ENCODE measurements at places on chromosomes 11 and 22.
A peak's percentile ranks its signal among the peaks of the same experiment; 100 is the strongest.

DNA sequence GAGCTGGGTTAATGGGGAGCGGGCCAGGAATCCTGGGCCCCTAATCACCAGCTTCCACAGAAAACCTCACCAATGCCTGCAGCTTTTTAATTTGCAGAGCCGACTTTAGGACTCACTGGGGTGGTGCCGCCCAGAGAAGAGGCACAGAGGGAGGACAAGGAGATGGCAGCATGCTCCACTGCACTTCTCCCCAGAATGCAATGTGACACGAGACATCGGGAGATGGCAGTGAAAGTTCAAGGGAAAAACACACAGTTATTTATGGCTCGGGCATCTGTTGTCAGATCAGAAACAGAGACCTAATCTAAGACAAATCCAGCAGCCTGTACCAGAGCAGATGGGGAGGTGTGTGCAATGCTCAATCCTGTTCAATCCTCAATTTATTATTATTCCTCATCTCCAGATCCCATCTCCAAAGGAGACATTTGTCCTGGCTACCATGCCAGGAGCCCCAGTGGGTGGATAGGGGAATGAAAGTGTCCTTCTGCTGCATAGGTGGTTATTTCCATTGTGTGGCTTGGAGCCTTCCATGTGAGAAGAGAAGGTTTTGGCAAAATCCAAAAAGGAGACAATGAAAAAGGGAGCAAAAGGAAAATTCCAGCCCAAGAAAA is 250.0 kb downstream of the NXPE2 start:
- no peak for DNase-seq

- no peak for DNase-seq
Measured at GRCh38 chr11:63680834-63681320, 423 bp upstream of the RTN3 start.

DNA sequence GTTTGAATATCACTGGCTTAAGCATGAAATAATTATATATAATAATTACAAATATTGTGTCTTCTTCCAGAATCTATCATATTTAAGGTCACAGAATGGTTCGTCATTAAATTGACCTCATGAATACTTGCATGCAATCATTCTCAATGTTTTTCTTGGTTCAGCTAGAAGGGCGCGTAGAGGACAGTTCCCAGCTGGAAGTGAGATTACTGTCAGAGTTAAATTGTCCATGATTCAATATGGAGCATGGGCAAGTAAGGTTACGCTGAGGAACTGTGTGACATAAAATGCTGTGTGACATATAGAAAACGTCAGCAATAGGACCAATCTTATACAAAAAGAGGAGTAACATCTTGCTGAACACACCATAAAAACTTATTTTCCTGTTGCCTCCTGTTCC is 2423.5 kb upstream of the RAG2 start:
- no peak for DNase-seq

GRCh38 chr11:77823775-77824174 is 2.8 kb downstream of the AAMDC start:
- no peak for DNase-seq

DNA sequence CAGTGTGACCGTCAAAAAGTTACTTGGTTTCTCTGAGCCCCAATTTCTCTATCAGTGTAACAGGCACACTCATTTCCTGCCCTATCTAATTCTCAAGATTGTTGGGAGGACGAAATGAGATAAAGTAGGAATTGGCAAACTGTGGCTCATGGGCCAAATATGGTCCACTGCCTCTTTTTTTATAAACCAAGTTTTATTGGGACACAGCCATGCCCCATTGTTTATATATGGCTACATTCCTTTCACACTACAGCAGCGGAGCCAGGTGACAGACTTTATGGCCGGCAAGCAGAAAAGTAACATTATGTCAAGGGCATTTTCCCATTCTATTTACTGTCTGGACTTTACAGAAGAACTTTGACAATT is 116.7 kb upstream of the TIMP3 start:
- DNase-seq = no peak

- DNase-seq = no peak
Measured at GRCh38 chr22:29948385-29948769, 65.4 kb downstream of the MTMR3 start.

- no peak for DNase-seq
Measured at GRCh38 chr22:28835630-28836189, 35.3 kb upstream of the XBP1 start.

GRCh38 chr11:113163291-113164030 is 150.9 kb upstream of the TTC12 start:
- no peak for DNase-seq

- no peak for DNase-seq
Measured at GRCh38 chr11:66717925-66718319, 11.1 kb downstream of the SPTBN2 start.

- no peak for DNase-seq
Measured at GRCh38 chr11:44833877-44834452, 107.2 kb downstream of the TSPAN18 start.

DNA sequence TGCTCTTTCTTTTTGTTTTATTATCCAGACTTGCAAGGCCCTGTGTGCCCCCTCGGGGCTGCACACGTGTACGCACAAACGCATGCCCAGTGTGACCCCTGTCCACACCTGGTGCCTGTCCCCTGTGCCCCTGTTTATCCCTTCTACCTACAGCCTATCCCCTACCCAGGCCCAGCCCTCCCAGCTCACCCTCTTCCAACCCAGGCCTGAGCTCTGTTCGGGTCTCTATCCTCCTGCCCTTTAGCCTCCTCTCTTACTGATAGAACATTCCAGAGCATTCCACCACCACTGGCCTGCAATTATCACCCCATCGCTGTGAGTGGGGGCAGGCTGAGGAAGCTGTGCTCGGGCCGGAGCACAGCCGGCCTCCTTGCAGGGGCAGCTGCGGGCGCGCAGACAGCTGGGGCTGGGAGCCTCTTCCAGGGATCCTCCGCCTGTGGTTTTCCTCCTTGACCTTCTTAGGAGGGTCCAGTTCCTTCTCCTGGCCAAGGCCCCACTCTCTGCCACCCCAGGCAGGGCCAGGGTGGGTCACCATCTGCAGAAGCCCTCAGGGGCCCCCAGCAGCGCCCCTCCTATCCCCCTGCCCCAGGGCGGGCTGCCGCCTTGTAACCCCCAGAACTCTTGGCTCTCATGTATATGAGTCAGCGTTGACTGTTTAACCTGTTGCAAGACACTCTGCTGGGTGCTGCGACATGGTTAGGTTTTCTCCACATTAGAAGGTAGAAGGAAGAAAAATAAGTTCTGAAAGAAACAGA is 41.8 kb upstream of the KCNQ1OT1 start:
- DNase-seq = peak; percentile 63

GRCh38 chr11:48062649-48063048 is 82.3 kb downstream of the PTPRJ start:
- DNase-seq = no peak

GRCh38 chr22:44964722-44965078 is 45.1 kb downstream of the PHF21B start:
- DNase-seq = no peak

DNA sequence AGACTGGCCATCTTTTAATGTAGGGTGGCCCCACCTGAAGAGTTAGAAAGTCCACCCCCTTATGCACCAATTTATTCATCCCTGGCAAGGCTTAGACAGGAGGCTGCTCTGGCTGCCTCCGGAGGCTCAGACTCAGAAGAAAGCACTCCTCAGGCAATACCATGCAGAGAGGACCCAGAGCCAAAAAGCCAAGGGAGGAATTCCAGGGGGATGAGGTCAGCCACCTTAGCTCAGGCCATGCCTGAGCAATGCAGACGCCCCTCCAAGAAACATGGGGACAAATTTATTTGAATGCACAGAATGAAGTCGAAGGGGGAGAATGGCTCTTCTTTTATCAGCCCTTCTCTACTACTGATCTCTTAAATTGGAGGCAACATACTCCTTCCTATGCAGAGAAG is 39.7 kb upstream of the GLYAT start:
- DNase-seq = no peak

DNA sequence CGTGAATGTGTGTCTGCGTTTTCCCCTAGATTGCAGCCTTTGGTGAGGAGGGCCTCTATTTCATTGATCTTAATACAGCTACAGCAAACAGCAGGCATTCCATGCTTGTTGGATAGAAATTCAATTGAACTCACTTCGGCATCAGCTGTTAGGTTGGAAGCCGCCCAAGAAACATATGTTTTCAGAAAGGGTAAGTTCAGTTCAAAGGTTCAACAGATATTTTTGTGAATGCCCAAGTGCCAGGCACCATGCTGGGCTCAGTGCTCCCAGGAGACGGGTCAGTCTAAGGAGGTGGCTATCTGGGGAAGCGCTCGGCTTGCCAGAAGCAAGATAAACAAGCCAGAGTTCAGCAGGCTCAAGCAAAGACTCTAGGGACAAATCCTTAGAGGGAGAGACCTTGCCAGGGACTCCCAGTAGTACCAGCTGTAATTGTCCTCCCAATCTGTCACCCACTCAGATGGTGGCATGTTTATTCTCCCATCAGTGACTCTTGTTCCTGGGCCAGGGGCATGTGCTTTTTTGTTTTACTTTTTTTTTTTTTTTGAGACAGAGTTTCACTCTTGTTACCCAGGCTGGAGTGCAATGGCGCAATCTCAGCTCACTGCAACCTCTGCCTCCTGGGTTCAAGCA is 64.5 kb upstream of the LARGE1 start:
- DNase-seq = no peak

DNA sequence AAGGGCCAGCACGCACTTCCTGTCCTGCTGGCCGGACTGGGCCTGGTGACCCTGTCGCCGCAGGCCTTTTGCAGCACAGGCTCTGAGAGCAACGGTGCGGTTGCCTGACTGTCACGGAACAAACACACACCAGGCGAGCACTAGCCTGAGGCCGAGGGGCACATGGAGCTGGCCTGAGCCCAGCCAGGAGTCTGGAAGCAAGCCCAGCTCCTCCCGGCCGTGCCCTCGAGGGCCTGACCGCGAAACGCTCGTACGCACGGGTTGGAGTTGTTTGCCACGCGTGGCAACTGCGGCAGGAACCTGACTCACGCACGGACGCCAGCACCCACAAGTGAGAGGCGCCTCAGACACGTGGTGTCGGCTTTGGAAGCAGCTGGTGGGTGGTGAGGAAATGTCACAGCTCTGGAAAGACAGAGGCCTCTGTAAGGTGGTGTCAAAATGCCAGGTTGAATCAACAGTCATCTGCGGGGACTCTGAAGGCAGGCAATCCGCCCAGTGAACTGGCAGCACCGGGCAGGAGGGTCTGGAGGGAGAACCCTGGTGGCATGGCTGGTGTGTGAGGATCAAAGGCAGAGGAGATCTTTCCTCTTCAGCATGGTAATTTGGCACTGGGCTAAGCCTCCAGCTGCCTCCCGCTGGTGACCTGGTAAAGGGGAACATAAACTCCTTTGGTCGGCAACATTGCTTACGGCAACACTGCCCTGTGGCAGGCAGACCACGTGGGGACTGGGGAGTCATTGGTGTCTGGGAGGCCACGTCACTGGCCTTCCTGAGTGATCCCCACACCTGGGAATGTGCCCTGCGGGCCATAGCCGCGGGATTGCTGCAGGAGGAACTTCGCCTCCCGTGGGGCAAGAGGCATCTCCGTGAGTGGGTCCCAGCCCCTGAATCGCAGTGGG is 15.3 kb upstream of the IL17REL start:
- no peak for DNase-seq

DNA sequence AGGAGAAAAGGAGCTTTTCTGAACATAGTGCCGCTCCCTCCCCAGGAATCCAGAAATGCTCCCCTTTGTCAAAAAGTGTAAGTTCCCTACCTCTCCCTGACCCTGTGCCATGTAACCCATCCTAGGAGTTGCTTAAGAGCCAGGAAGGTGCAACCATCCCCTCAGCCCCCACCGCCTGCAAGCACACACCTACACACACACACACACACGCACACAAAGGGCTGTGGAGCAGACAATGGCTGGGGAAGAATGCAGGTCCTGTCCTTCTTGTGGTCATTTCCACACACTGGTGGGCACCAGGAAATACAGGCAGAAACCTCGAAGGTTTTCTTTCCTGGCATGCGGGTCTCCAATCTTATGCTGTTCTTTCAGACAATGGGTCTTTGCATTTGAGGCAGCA is 1.2 kb downstream of the P2RX3 start:
- no peak for DNase-seq

DNA sequence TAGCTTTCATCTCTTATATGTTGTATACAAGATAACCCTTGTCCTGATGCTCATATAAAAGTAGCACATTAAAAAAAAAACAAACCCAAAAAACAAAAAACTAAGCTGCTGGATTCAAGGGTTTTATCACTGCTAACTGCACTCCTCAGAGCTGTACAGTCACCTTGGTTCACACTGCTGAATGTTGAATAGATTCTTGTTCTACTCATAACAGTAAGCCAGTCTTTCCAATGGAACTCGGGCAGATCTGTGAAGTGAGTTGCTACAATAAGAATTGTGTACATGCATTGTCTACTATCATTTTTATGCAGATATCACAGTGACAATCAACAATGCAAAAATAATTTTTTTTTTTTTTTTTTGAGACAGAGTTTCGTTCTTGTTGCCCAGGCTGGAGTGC is 4.7 kb downstream of the HARBI1 start:
- no peak for DNase-seq

DNA sequence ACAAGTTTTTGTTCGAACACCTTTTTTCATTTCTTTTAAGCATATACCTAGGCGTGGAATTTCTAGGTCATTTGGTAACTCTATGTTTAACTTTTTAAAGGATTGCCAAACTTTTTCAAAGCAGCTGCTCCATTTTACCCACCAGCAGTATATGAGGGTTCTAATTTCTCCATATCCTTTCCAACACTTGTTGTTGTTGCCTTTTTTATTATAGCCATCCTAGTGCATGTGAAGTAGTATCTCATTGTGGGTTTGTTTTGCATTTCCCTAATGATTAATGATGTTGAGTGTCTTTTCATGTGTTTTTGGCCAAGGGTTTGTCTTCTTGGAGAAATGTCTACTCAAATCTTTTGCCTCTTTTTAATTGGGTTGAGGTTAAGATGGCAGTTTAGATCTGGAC is 24.5 kb downstream of the CSTPP1 start:
- DNase-seq = no peak

DNA sequence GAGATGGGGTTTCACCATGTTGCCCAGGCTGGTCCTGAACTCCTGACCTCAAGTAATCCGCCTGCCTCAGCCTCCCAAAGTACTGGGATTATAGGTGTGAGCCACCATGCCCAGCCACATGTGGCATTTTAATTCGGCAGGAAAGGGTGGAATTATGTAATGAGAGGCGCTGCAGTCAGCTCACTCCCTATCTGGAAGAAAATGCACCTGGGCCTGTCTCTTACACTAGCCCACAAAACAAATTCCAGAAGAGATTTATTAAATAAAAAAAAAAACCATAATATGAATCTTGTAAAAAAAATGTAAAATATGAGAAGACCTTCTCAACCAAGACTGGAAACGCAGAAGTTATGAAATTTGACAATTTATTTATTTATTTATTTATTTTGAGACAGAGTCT is 8.2 kb upstream of the KAT5 start:
- DNase-seq = no peak

- no peak for DNase-seq
Measured at GRCh38 chr22:20580611-20581502, 73.4 kb downstream of the MED15 start.

- DNase-seq = peak; percentile 14
Measured at GRCh38 chr11:69718147-69718546, 14.3 kb upstream of the FGF19 start.

All from Kasumi-1 (cell line).